NCI-H1694 treated with DMSO at 0.1 percent for 48 hours (cell line): ENCODE measurements at places on chromosomes 12 and 14.

GRCh38 chr14:64467566-64467965 lies 2.3 kb downstream of the AKAP5 start:
- DNase-seq, result no peak

DNA sequence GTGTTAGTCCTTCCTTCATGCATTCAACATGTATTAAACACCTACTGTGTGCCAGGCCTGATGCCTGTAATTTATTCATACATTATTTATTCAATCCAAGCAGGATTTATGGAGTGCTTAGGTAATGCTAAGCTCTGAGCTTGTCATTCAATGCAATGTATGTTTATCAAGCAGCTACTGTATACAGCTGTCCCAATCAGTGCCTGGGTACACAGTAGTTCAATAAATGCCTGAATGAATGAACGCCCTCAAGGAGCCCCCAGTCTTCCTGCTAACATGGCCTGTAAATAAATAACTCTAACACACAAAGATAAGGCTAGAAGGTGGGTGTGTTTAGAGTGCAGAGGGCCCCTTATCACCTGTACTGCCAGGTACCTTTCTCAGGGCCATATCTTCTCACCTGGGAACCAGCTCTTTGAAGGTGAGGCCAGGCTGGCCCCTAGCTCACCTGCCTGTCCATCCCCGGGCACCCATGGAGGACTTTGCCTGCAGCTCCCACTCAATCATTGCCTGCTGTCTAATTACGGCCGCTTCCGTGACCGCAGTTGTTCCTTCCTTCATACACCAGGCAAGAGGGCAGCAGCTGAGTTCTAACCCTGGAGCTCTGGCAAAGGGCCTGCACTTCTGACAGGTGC lies 20.0 kb upstream of the KDM2B start:
- DNase-seq, result no peak

- DNase-seq, result no peak
These were observed 367 bp upstream of the FRS2 start for GRCh38 chr12:69469854-69470188.

DNA sequence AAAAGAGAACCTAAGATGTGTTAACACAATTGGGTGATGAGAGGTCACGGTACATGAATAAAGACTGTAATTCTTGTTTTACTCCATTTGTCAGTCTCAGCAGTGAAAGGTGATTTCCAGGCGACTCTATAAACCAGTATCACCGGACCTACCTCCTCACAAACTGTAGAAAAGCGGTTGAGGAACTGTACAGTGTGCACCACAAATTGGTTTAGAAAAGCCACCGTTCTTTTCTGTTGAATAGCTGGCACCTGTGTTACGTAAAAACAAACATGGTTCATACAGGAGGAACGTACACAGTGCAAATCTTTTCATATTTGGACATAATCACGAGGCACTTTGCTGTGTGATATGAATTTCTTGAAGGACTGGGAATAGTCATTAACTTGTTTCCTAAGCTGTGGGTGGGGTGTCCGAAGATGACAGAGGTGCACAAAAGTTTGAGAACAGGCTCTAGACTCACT lies 663 bp downstream of the WASHC3 start:
- no peak for DNase-seq

DNA sequence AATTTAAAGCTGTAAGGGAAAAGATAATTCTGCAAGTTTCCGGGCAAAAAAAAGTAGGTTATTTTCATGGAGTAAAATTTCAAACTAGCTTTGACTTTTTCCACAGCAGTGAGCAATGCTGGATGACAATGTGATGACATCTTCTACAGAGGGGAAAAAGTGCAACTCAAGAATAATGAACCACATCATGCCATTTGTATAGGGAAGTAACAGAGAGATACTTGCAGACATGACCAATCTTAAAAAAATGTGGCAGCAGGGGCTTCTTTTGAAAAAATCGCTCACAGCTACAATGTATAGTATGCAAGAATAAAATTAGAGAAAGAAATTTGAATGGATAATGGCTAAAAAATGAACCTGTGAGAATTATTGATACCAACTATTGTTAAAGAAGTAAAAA lies 115.5 kb downstream of the DHRS2 start:
- DNase-seq, result no peak

DNA sequence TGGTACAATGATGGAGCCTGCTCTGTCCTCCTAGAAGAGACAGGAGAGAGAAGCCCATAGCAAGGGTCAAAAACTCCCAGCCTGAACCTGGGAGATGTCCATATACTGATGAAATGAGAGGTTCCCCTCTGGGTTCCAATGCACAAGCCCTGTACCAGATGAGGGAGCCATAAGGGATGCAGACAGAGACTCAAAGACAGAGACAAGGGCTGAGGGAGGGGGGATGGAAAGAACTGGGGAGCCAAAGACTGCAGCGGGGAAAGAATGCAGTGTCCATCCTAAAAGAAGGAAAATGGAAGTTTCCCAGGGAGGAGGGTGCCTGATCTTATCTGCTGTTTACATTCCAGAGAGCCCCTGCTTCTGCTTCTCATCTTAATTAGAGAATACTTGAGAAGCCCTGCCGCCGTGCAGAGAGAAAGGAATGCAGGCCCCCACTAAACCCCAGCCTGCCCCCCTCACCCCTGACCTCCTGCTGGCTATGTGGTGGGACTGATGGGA lies 27.7 kb downstream of the KRT18 start:
- DNase-seq, result no peak

DNA sequence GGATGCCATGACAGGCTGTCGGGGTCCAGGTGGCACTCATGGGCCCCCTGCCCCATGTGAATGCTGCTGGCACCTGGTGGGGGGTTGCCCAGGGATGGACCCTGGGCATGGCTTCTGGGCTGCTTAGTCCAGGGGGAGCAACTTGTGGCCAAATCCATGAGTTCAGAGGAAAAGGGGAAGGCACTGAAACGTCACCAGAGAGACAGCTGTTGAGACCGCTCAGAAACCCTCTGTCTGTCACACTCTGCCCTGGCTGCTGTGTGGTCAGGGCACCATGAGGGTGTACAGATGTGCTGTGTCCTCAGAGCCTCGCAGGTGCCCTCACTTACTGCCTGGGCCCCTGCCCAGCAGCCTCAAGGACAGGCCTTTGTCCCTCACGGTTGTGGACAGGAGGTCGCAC lies 9.4 kb downstream of the CLBA1 start:
- DNase-seq, result no peak

DNA sequence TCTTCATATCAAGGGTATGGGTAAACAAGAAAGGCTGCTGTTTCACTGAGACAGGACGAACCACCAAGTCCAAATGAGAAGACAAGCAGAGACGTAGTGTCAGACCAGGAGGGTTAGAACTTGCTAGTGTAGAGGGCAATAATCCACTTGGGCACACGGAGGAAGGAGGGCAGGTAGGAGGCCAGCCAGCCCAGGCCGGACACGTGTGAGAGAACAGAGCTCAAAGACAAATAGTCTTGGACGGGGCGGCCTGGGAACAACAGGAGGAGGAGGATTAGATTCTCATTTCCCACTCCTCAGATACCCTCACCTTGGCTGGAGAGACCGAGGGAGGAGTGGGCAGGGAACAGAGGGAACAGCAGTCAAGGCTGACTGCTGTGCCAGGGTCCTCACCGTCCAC lies 8.8 kb downstream of the DHRS1 start:
- no peak for DNase-seq

GRCh38 chr14:88421286-88421685 lies 35.8 kb downstream of the SPATA7 start:
- no peak for DNase-seq

- peak; percentile 39 for DNase-seq
These were observed at the start of gene B4GALNT1 for GRCh38 chr12:57632958-57633840. Gene B4GALNT1, minus strand, starts transcription at chr12:57633201. Its CDS starts 1,069 bp downstream, at chr12:57632132.

GRCh38 chr12:47222520-47223030 lies 142.8 kb upstream of the AMIGO2 start:
- no peak for DNase-seq

DNA sequence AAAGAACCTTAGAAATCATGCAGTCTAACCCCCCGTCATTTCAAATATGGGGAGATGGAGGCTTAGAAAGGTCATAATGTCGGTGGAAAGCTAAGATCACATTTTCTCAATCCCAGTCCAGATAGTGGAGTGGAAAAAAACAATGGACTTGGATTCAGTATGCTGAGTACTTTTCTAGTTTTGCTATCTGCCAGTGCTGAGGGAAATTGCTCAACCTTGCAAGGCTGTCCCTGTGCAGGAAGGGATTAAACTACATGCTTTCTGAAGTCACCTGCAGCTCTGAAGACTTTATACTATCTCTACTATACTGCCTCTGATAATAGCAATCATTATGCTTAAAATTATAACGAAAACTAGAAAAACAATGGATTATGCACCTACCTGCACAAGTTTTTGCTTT lies 272.8 kb downstream of the LRIG3 start:
- no peak for DNase-seq

DNA sequence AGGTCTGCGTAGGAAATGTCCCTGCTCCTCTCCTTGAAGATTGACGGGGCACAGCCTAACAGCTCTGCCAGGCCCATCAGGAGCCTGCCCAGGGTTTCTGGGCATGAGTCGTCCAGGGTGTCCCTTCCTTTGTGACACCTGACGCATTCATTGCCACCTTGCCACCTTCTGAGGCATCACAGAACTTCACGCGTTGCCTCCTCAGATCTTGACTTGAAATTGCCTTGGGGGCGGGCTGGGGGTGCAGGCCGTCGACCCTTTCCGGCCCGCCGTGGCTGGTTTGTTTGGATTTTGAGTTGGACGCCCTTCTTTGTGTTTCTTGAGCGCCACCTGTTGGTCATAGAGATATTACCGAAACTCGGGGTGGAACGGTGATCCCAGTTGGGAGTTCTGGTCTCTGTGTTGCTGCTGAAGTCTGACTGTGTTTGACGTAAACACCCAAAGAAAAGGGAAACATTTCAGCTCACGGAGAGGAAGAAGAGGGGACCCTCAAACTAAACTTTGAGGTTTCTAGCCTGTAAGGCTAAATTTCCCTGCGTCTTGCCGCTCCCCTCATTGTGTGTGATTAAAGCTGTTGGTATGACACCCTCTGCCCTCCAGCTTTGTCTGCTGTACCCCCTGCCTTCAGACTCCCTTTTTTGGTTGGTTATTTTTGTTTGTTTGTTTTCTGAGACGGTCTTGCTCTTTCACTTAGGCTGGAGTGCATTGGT lies 44.6 kb downstream of the MLXIP start:
- DNase-seq, result peak; percentile 25

GRCh38 chr12:122726080-122726558 lies 4.5 kb downstream of the HCAR1 start:
- no peak for DNase-seq

- DNase-seq, result no peak
These were observed 374.1 kb downstream of the ADGRD1 start for GRCh38 chr12:131327521-131328488.

DNA sequence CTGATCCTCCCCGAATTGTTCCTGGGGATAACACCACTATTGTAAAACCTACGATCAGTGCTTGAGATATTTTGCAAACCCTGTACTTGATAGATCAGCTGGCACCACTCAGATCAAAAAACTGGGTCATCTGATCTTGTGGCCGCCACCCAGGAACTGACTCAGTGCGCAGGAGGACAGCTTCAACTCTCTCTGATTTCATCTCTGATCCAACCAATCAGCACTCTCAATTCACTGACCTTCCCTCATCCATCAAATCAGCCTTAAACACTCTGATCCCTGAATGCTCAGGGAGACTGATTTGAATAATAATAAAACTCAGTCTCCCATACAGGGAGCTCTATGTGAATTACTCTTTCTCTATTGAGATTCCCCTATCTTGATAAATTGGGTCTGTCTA lies 4.2 kb upstream of the XPOT start:
- DNase-seq, result no peak

- DNase-seq, result no peak
These were observed 172.9 kb upstream of the LRIG3 start for GRCh38 chr12:59093073-59093772.

- DNase-seq, result no peak
These were observed 43.9 kb downstream of the GIT2 start for GRCh38 chr12:109952160-109952858.

GRCh38 chr14:65928995-65929394 lies 516.5 kb downstream of the FUT8 start:
- no peak for DNase-seq

DNA sequence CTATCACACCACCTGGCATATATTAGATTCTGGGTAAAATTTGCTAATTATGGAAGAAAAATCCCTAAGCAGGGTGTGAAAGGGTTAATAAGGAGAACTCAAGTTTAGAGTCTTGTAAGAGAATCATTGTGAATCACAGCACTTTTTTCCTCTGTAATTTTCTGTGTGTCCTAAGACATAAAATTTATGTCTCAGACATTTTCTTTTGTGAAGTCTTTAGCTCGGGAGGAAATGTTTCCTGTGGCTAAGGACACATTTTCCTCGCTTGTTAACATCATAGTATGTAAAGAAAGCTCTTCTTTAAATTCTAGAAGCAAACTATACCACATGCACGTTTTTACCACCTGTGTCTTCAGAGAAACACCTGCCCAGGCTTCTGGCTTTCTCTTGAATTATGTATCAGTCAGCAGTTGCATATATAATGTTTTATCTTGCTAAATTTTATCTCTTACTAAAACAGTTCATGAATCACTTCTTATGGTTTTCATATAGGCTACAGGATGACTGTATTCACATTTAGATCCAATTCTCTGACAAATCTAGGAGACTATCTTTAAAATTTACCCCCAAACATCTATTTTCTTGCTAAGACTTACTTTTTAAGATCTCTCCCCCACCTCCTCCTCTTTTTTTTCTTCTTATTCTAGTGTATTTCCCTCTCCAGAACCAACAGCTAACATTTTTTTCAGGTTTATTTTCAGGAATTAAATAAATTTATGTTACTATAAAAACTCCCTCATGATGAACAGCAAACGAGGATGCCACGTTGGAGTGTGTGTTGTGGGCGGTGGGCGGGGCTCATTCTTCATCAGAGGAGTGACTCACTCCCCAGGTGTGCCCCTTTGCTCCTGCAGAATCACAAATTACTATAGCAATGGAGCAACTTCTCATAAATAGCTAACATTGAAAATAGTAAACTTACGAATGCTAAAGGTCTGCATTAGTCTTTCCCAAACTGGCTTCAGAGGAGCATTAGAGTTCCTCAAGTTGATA lies 11.6 kb upstream of the CSRP2 start:
- no peak for DNase-seq

- DNase-seq, result no peak
These were observed 82.2 kb downstream of the PPP2R5C start for GRCh38 chr14:101843665-101844064.

- no peak for DNase-seq
These were observed 94.6 kb downstream of the DACT1 start for GRCh38 chr14:58732387-58732786.

- no peak for DNase-seq
These were observed 237.0 kb upstream of the TBX3 start for GRCh38 chr12:114920771-114921554.

GRCh38 chr12:92871116-92871515 lies 58.0 kb downstream of the EEA1 start:
- DNase-seq, result no peak

DNA sequence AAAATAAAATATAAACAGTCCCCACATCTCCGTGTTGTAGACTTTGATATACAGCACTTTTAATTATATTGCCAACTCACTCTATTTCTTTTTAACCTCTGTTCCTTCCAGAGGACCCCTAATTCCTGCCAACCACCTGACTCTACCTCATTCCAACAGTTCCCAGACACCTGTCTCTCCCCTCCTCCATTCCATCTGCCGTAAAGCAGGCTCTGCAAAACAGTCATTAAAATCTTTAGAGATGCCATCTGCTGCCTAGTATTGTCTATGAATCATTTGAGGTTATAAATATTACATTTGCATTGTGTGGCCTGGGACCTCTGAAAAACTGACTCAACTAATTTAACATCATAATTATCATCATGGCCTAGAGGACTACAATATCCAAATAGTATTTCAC lies 148.8 kb upstream of the DCN start:
- DNase-seq, result peak; percentile 64

- DNase-seq, result no peak
These were observed 63.6 kb downstream of the DAAM1 start for GRCh38 chr14:59251811-59252771.

- DNase-seq, result no peak
These were observed 5.5 kb upstream of the SLC24A4 start for GRCh38 chr14:92317511-92317910.
